Large intestine (tissue), 12 donors: ENCODE measurements at places on chromosomes 2 and 18. TPM values are rescaled to one million over a fixed set of nuclear protein-coding genes. Genes with fewer than 3 reads are reported as not detected.

Gene THUMPD2
- 25.3 TPM for polyA plus RNA-seq

Gene GKN2
- polyA plus RNA-seq: 0.10 TPM

Gene EMILIN2
- 30.4 TPM for polyA plus RNA-seq

Gene DQX1
- polyA plus RNA-seq: 12.9 TPM

Gene LYG1
- 3.1 TPM for polyA plus RNA-seq

Gene ZNF804A
- polyA plus RNA-seq: 6.4 TPM

Gene MC5R
- polyA plus RNA-seq: 0.66 TPM

Gene PDK1
- 13.8 TPM for polyA plus RNA-seq

Gene INSIG2
- 30.0 TPM for polyA plus RNA-seq

Gene TMEM178A
- polyA plus RNA-seq: 7.3 TPM

Gene SCN7A
- 6.7 TPM for polyA plus RNA-seq

DNA sequence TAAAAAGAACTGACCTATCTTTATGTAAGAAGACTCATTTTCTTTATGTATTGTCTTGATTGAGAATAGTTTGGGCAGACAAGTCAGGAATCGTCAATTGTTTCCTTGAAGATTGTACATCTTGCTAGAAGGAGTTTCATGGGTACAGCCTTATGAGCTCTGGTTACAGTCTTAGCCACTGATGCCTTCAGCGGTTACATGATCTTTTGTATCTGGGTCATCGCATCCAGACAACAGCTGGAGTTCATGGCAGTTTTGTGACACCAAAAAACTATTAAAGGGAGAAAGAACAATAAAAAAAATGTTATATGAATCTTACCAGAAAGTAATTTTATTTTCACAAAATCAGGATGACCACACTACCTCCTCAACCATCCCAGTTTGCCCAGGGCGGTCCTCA, 520.5 kb upstream of the CDH7 start:
- no peak for DNase-seq

DNA sequence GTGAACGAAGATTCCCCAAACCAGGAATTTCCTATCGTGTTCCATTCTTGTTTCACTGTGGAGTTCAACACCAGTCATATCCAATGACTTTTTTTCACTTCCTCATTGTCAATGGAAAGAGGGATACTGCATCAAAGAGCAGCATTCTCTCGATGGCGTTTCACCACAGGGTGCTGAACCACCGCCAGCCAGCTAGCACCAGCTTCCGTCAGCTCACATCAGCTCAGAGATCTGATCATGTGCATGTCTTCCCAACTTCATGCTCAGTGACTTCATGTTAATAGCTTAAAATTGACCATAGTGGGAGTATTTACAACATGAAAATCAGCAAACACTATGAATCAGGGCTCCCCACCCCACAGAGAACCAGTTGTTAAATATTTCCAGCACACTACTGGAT, 359.9 kb downstream of the TNS1 start:
- DNase-seq: no peak

GRCh38 chr2:72026819-72027425, 120.7 kb downstream of the CYP26B1 start:
- no peak for DNase-seq

DNA sequence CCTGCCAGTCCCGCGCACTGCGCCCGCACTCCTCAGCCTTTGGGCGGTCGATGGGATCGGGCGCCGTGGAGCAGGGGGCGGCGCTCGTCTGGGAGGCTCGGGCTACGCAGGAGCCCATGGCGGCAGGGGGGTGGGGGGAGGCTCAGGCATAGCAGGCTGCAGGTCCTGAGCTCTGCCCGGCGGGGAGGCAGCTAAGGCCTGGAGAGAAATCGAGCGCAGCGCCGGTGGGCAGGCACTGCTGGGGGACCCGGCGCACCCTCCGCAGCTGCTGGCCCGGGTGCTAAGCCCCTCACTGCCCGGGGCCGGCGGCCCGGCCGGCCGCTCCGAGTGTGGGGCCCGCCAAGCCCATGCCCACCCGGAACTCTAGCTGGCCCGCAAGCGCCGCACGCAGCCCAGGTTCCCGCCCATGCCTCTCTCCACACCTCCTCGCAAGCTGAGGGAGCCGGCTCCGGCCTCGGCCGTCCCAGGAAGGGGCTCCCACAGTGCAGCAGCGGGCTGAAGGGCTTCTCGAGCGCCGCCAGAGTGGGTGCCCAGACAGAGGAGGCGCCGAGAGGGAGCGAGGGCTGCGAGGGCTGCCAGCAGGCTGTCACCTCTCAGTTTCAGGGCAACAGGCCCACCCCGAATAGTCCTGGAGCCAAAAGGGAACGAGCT, 74.1 kb downstream of the PSMG2 start:
- DNase-seq: no peak

DNA sequence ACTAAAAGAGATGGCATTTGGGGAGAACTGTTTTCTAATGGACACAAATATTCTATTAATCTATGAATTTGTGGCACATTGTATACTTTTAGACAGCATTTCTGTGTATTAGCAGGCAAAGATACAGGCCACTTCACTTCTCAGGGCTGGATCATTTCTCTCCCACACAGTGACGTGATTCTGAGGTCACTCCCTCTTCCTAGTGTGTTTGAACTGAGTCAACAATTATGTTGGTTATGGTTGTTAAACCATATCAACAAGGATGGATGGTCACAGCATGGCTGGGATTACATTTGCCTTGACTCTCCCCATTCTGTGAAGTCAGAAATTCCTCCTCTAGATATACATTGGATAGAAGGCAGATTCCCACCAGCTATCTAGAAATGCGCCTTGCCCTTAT, 11.6 kb downstream of the NOSTRIN start:
- no peak for DNase-seq

DNA sequence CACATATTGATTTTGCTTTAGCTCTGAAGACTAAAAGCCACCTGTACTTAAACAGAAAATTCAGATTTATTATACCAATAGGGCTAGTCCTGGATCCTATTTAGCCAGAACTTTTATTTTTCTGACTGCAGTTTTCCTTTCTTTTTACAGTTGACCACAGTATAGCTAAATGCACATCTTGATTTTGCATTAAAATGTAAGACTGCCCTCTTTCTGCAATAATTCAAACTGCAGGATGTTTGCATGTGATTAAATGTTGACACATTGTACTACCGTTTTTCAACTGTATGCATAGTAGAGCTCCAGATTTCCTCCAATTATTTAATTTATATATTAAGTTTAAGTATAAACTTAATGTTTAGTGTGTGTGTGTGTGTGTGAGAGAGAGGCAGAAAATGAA, 1262.9 kb downstream of the SUCLG1 start:
- no peak for DNase-seq

- DNase-seq: no peak
Observed at GRCh38 chr18:55509631-55510324, 78.2 kb downstream of the TCF4 start.

DNA sequence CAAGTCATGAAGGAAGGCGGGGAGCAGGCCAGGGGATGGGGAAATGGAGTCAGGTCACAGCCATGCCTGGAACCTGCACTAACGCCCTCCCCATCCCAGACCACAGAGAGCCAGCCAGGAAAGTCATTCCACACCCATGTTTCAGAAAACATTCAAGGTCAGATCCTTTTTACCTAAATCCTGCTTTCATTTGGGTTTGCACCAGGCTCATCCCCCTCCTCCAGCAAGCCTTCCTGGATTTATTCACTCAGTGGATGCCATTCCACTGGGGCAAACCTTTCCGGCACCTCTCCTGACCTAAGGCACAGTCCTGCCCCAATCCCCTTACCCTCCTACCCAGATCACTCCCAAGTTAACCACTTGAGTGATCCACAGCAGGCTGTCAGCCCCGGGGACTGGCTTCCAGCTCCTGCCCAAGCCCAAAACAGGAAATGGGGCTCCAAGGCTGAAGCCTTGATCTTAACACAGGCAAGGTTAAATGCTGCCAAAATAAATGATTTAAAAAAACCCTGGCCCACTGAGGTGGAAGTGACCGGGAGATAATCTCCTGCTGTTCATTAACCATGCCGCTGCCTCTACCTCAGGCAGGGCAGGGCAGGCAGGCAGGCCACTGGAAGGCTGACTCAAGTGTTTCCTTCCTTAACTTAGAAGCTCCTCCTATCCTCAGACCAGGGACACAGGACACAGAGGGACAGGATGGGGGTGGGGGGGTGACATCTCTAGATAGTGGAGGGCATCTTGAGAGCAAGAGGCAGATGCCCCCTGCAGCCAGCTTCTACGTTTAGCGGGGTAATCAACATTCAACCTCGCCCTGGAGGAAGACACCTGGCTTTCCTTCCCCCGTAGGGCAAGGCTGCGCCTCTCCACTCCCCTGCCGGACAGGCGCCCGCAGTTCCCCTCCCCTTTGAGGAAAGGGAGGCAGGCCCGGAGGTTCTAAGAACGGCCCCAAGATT, 1.4 kb downstream of the RAB11FIP5 start:
- peak; percentile 44 for DNase-seq

- DNase-seq: no peak
Observed at GRCh38 chr2:205994344-205994743, 91.6 kb downstream of the INO80D start.

- DNase-seq: no peak
Observed at GRCh38 chr2:174919947-174920595, 85.1 kb downstream of the CHN1 start.

- DNase-seq: no peak
Observed at GRCh38 chr2:199469514-199470360, 12.0 kb upstream of the SATB2 start.

DNA sequence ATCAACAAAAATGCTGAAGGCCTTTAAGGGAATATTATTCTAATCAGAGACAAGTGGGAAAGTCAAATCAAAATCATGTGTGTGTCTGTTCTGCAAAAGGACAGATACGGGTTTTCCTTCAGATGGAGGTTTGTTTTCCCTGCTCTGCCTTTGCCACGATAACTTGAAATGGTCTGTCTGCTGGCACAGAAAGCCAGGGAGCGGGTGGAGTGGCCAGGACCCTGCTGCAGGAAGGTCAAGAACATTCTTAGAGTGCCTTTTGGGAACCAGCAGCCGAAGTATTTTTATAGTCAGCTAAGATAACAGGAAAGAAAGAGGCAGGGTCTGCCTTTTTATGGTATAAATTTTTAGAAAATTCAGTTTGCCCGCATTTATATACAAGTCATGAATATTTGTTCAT, 234.2 kb downstream of the LTBP1 start:
- no peak for DNase-seq

DNA sequence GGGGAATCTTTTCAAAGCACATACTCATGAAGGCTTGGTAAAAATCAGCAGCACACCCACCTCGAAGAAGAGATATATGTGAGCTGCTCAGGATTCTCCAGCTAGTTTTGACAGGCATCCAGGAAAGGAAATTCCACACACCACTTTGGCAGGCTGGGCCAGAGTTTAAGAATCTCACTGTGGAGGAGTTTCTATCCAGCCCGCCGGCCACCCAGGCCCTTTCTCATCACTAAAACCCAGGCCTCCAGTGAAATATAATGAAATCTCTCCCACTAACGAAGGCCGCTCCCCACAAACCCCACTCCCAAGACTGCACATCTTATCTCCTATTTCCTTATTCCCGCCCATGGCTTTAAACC, 202.0 kb downstream of the GLI2 start:
- DNase-seq: no peak

DNA sequence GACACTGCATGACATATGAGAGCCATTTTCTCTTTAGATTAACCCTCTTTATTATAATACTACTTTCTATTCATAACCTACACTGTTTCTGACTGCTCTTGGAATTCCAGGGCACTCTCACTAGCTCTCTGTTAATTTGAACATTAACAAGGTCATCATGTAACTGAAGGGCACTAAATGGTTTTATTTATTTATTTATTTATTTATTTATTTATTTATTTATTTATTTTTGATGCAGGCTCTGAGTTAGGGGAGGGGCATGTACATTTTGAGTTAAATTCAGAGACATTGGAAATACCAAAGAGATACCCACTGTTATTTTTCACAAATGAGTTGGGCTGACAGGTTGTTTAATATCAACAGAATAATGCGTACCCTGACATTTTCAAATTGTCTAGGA, 1038.7 kb upstream of the NRXN1 start:
- no peak for DNase-seq

GRCh38 chr2:1049691-1050090, 99.0 kb downstream of the SNTG2 start:
- no peak for DNase-seq

DNA sequence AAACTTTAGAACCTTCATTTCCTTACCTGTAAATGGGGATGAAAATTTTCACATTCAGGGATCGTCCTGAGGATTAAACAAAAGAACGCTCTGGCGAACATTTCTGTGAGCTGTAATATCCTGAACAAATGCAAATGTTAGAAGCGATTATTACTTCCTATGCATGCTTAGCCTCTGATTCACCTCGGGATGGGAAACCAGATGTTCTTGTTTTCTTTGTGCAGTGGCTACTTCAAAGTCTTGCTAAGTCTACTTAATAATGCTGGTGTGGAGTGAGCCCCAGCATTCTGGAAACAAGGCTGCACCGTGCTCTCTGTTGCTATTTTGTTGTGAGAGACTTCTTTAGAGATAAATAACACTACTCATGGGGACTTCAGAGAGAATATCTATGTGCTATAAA, 119.1 kb upstream of the PELI1 start:
- DNase-seq: no peak

DNA sequence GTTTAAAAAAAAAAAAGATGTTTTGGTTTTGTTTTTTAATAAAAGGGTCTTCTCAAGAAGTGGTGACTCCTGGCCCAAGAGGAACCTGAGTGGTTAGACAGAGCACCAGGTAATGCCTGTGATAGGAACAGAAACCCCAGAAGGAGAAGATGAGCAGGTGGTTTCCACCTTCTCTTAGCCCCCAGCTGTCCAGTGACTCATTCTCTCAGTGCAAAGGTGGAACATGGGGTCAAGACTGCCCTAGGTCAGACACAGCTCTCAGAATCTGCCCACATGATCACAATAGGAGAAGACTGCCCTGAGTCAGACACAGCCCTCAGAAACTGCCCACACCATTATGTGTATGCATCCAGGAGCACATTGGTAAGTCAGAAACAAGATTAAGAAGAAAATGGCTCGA, 61.8 kb downstream of the TBC1D8 start:
- no peak for DNase-seq

GRCh38 chr2:117832905-117833613, 18.6 kb downstream of the DDX18 start:
- DNase-seq: no peak

DNA sequence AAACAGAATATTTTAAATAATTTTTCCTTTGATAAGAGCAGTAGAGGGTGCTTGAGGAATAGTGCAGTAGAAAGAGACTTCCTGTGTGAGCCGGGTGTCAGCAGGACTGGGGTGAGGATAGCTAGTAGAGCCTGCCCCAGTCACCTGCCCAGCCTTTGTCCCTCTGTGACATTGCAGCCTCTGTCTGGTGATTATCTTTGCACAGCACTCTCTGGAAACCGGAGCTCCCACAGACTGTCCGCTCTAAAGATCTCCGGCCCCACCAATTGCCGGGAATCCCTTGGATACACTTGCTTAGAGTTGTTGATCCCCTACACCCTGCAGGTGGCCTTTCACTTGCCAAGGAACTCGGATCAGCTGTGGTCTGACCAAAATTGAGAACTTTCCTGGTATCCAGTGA, 1081.3 kb upstream of the TMEFF2 start:
- DNase-seq: no peak
